ENCODE measurements at places on chromosomes 16 and 17. TPM values are rescaled to one million over a fixed set of nuclear protein-coding genes. Genes with fewer than 3 reads are reported as not detected.

HOXB9 gene
- not detected for total RNA-seq

RAMP2 gene
- total RNA-seq = 0.46 TPM

FOXK2 gene
- 40.9 TPM for total RNA-seq

ALDH3A2 gene
- total RNA-seq = 132 TPM

CSH2 gene
- total RNA-seq = not detected

CCL23 gene
- total RNA-seq = not detected

MAPK7 gene
- total RNA-seq = 49.9 TPM

OR1E2 gene
- not detected for total RNA-seq

CCL5 gene
- total RNA-seq = not detected

KRTAP4-9 gene
- not detected for total RNA-seq

BTBD17 gene
- total RNA-seq = not detected

GPR142 gene
- total RNA-seq = 0.26 TPM

C17orf100 gene
- total RNA-seq = 0.72 TPM

CCNF gene
- 5.0 TPM for total RNA-seq

PRSS21 gene
- total RNA-seq = 0.23 TPM

JPH3 gene
- total RNA-seq = 0.03 TPM

NTN3 gene
- 1.3 TPM for total RNA-seq

SLC13A2 gene
- total RNA-seq = not detected

NPB gene
- 0.92 TPM for total RNA-seq

NECAB2 gene
- total RNA-seq = 0.30 TPM

NOXO1 gene
- not detected for total RNA-seq

KRT14 gene
- total RNA-seq = 1.3 TPM

CHST6 gene
- total RNA-seq = 2.1 TPM

HOXB1 gene
- total RNA-seq = not detected

TUBB3 gene
- 308 TPM for total RNA-seq

MPP2 gene
- total RNA-seq = 5.1 TPM

BIRC5 gene
- total RNA-seq = 18.4 TPM

ENDOV gene
- 28.3 TPM for total RNA-seq

CRYBA1 gene
- not detected for total RNA-seq

DNAH17 gene
- not detected for total RNA-seq

CDH16 gene
- total RNA-seq = not detected

ICAM2 gene
- total RNA-seq = 3.9 TPM

GNAO1 gene
- total RNA-seq = 0.17 TPM

MYO15A gene
- total RNA-seq = 1.4 TPM

KRTAP16-1 gene
- total RNA-seq = not detected

KIFC3 gene
- total RNA-seq = 41.1 TPM

P2RX5 gene
- total RNA-seq = 0.85 TPM

CES5A gene
- not detected for total RNA-seq

CD300LB gene
- not detected for total RNA-seq

TPSD1 gene
- total RNA-seq = not detected

PARD6A gene
- 2.2 TPM for total RNA-seq

SLC5A11 gene
- total RNA-seq = not detected

DNASE1L2 gene
- total RNA-seq = 0.92 TPM

Data from smooth muscle cell of the pulmonary artery (primary cell).